Mesenchymal stem cell (in vitro differentiated cells and primary cell): ENCODE measurements at places on chromosomes 2 and 18.

GRCh38 chr2:9692456-9693195 lies 61.8 kb upstream of the YWHAQ start:
- no peak for DNase-seq

- no peak for DNase-seq
These were observed 109.4 kb downstream of the ZNF516 start for GRCh38 chr18:76385681-76385975.

GRCh38 chr2:162063899-162064298 lies 10.1 kb downstream of the DPP4 start:
- no peak for DNase-seq

- no peak for DNase-seq
These were observed 6.7 kb upstream of the OSR1 start for GRCh38 chr2:19365126-19365525.
